ENCODE measurements at places on chromosomes 3 and 15. TPM values are rescaled to one million over a fixed set of nuclear protein-coding genes. Genes with fewer than 3 reads are reported as not detected.

Gene CHRNA7
- 5.2 TPM for total RNA-seq

Gene CLDN18
- total RNA-seq: 0.44 TPM

Gene MINAR1
- 0.35 TPM for total RNA-seq

Gene PEX5L
- not detected for total RNA-seq

Gene LTK
- total RNA-seq: 8.2 TPM

Gene GPR149
- total RNA-seq: not detected

Gene OXTR
- total RNA-seq: 1.8 TPM

- H3K36me3 ChIP-seq: no peaks in the 10 kb centered on the region
- no peak for DNase-seq
- no peaks in the 10 kb centered on the region for H3K27me3 ChIP-seq
- no peak overlapping the region for H3K4me3 ChIP-seq
- no peaks in the 10 kb centered on the region for H3K4me1 ChIP-seq
Measured at GRCh38 chr3:178480274-178480673, 56.0 kb upstream of the KCNMB2 start.

DNA sequence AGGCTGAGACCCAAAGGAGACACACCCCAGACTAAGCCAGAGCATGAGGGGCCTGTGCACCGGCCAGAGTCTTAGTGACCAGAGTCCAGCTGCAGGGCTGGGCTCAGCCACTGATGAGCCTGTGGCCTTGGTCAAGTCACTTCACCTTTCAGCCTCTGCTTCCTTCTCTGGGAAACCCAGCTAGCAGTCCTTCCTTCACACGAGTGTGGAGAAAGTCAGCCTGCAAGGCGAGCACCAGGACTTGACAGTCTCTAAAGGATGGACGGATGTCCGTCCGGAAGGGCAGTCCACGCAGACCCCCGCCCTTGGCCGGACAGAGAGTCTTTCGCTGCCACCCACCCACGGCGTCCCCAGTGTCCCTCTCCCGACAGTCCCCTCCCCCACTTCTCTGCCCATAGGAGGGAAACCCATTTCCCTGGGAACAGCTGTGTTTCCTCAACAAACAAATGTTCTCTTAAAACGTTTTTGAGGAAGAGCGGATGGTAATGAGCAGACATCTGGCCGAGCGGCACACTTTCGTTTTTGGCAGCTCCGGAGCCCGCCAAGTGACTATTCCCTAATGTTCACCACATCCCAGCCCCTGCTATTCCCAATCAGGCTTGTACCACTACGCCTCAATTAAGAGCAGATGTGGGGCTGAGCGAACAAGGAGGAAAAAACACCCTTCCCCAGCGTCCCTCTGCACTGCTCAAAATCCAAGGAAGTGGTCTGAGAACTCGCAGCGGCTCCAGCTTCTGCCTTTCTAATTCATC lies 129.1 kb upstream of the SMAD3 start:
- H3K4me3 ChIP-seq: peak overlapping the region; percentile 7
- no peaks in the 10 kb centered on the region for H3K27me3 ChIP-seq
- H3K4me1 ChIP-seq: no peaks in the 10 kb centered on the region
- DNase-seq: no peak
- H3K27ac ChIP-seq: no peak overlapping the region

GRCh38 chr3:347581-347980 lies 151.0 kb downstream of the CHL1 start:
- no peak for DNase-seq
- H3K4me3 ChIP-seq: no peak overlapping the region
- H3K36me3 ChIP-seq: no peaks in the 10 kb centered on the region
- no peak overlapping the region for H3K27ac ChIP-seq

- DNase-seq: no peak
- no peak overlapping the region for H3K27ac ChIP-seq
Measured at GRCh38 chr3:4587061-4587837, 94.1 kb downstream of the ITPR1 start.

- H3K27ac ChIP-seq: no peak overlapping the region
- no peaks in the 10 kb centered on the region for H3K27me3 ChIP-seq
- H3K4me3 ChIP-seq: no peak overlapping the region
- no peak for DNase-seq
- no peaks in the 10 kb centered on the region for H3K36me3 ChIP-seq
Measured at GRCh38 chr3:106862067-106862466, 515.2 kb upstream of the CCDC54 start.

DNA sequence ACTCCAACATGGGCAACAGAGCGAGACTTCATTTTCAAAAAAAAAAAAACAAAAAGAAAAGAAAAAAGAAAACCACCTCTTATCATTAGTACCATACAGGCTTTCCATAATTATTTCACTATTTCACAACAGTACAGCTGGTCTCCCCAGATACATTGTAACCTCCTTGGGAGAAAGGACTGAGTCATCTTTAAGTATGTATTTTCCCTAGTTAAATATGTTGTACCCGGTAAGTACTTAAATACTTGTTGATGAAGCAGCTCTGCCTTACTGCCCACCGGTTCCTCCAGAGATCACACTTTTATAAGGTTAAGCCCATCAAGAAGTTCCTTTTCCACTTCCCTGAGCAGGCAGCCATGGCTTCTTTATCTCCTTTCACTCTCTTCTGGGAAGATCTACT lies 789.5 kb upstream of the CFAP20DC start:
- no peaks in the 10 kb centered on the region for H3K36me3 ChIP-seq
- H3K4me1 ChIP-seq: no peaks in the 10 kb centered on the region
- no peaks in the 10 kb centered on the region for H3K27me3 ChIP-seq
- DNase-seq: no peak
- H3K27ac ChIP-seq: no peak overlapping the region

DNA sequence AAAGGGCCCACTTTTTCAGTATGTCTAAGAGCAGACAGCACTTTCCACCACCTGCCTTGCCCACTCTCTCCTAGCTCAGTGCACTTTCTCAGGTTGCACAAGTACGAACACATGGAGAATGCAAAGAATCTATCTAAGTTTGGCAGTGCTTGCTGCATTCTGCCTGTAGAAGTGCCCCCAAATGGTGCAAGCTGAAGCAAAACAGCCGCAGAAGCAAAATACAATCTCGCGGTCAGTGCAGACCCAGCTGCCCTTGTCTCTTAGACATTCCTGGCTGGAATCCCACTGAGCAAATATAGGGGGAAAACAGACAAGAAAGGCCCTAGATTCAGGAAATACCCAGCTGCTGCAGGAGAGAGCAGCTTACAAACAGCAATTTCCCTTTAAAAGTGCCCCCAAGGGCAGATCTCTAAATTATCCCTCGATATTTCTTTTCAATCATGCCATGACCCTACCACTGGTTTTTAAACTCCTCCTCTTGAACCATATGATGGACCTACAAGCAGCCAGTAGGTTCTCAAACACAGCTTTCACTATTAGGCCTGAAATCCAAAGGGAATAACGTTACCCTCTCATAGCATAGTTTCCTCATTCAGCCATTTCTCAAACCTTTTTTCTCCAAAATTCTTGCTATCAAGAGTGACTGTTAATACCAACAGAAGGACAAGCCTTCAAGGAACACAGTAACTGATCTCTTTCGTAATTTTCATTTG lies 67.0 kb downstream of the TNIK start:
- no peaks in the 10 kb centered on the region for H3K36me3 ChIP-seq
- DNase-seq: no peak

DNA sequence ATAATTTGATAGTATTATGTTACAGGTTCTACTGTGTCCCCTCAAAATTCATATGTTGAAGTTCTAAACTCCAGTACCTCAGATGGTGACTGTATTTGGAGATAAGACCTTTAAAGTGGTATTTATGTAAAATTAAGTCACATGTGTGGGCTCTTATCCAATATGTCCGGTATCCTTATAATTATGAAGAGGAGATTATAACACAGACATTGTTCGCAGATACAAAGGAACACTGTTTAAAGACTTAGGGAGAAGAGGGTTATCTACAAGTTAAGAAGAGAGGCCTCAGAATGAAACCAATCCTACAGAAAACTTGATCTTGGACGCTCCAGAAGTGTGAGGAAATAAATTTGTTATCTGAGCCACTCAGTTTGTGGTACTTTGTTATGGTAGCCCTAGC lies 50.9 kb downstream of the DPH6 start:
- H3K4me1 ChIP-seq: no peaks in the 10 kb centered on the region
- no peak overlapping the region for H3K4me3 ChIP-seq
- H3K36me3 ChIP-seq: no peaks in the 10 kb centered on the region

GRCh38 chr3:30225021-30225420 lies 381.4 kb upstream of the TGFBR2 start:
- no peak overlapping the region for H3K4me3 ChIP-seq
- H3K27ac ChIP-seq: no peak overlapping the region
- H3K27me3 ChIP-seq: no peaks in the 10 kb centered on the region

GRCh38 chr3:38083871-38084333 lies 44.9 kb downstream of the DLEC1 start:
- H3K27ac ChIP-seq: no peak overlapping the region
- no peaks in the 10 kb centered on the region for H3K4me1 ChIP-seq
- H3K36me3 ChIP-seq: no peaks in the 10 kb centered on the region
- H3K27me3 ChIP-seq: no peaks in the 10 kb centered on the region
- DNase-seq: no peak
- no peak overlapping the region for H3K4me3 ChIP-seq

GRCh38 chr3:71318458-71318827 lies 265.1 kb downstream of the FOXP1 start:
- no peaks in the 10 kb centered on the region for H3K4me1 ChIP-seq
- no peaks in the 10 kb centered on the region for H3K27me3 ChIP-seq
- DNase-seq: no peak
- no peak overlapping the region for H3K27ac ChIP-seq

- no peaks in the 10 kb centered on the region for H3K27me3 ChIP-seq
- H3K4me3 ChIP-seq: no peak within 1 kb of the TSS
- H3K4me1 ChIP-seq: no peaks in the 10 kb centered on the region
- H3K36me3 ChIP-seq: no peaks in the 10 kb centered on the region
Measured at GRCh38 chr15:66565741-66566144, at the start of gene LCTL. LCTL (minus strand) TSS chr15:66565998; CDS start chr15:66565365, 633 bp downstream.

DNA sequence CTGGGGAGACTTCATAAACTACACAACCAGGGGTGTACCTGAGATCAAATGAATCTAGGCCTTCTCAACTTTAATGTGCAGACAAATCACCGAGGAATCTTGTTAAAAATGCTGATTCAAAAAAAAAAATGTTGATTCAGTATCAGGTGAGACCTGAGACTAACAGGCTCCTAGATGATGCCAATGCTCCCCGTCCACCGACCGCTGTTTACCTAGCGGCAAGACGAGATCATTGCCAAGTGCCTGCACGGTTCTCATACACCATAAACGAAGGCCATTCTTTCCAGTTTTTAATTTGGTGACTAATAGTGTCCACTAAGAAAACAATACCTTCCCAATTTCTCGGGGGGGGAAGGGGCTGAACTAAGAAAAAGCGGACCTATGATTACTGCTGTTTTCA lies 2.5 kb upstream of the FSIP1 start:
- no peak overlapping the region for H3K27ac ChIP-seq
- no peak for DNase-seq
- no peak overlapping the region for H3K4me3 ChIP-seq
- no peaks in the 10 kb centered on the region for H3K27me3 ChIP-seq
- no peaks in the 10 kb centered on the region for H3K36me3 ChIP-seq
- H3K4me1 ChIP-seq: no peaks in the 10 kb centered on the region

- H3K36me3 ChIP-seq: no peaks in the 10 kb centered on the region
- no peaks in the 10 kb centered on the region for H3K27me3 ChIP-seq
- H3K4me1 ChIP-seq: no peaks in the 10 kb centered on the region
Measured at GRCh38 chr3:76028774-76029173, 243.4 kb upstream of the ZNF717 start.

GRCh38 chr3:53161450-53161819 lies 426 bp downstream of the PRKCD start:
- H3K27me3 ChIP-seq: no peaks in the 10 kb centered on the region
- H3K36me3 ChIP-seq: no peaks in the 10 kb centered on the region
- peak overlapping the region; percentile 86 for H3K4me3 ChIP-seq
- H3K4me1 ChIP-seq: peaks cover 7% of the 10 kb centered on the region

DNA sequence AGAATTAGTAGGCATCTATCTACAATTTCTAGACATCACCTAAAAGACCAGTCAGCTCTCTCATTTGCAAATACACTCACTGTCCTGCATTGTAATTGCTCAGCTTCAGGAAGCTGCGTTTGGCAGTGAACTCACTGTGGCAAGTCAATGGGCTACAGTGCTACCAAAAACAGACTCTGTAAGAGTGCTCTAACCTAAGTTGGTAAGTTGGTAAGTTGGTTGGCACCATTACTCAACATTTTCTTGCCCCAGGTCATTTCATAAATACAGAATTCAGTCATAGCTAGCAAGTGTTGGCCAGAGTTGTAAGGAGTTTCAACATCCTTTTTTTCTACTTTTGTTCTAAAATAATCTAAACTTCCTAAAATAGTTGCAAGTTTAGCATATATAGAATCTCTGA lies 466.3 kb downstream of the NAALADL2 start:
- H3K27me3 ChIP-seq: no peaks in the 10 kb centered on the region
- H3K4me1 ChIP-seq: no peaks in the 10 kb centered on the region
- H3K36me3 ChIP-seq: no peaks in the 10 kb centered on the region
- no peak overlapping the region for H3K4me3 ChIP-seq
- no peak overlapping the region for H3K27ac ChIP-seq

DNA sequence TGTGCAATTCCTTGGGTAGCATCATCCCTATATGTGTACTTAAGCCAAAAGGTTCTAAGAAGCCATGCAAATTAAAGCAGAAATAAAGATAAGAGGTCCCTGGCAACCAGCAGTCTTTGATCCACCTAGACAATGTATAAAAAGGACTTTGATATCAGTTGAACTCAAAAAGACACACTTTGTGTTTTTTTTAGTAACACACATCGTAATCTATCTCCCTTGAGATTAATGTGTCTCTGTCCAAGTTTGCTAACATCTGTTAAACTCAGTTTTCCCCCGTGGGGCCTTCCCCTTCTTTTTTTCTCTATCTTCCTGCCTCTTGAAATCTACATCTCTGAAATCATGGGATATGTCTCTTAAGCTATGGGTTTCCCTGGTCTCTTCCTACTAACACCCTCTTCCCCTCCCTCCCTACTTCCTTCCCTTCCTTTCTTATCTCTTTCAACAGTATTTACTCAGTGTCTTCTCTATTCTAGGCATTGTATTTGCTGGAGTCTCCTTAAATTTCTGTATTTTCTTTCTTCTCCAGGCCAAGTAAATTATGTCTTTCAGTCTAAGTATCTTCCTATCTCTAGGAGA lies 27.7 kb downstream of the ALDH1A2 start:
- H3K27me3 ChIP-seq: no peaks in the 10 kb centered on the region
- H3K27ac ChIP-seq: peak overlapping the region; percentile 55
- H3K4me3 ChIP-seq: no peak overlapping the region
- peaks cover 21% of the 10 kb centered on the region for H3K4me1 ChIP-seq

- no peak overlapping the region for H3K27ac ChIP-seq
- no peaks in the 10 kb centered on the region for H3K36me3 ChIP-seq
- H3K4me1 ChIP-seq: peaks cover 7% of the 10 kb centered on the region
- no peak for DNase-seq
Measured at GRCh38 chr3:11637901-11638458, 5.7 kb downstream of the VGLL4 start.
